Epithelial cell of esophagus (primary cell): ENCODE measurements at places on chromosomes 7 and 10.
A peak's percentile ranks its signal among the peaks of the same experiment; 100 is the strongest.

DNA sequence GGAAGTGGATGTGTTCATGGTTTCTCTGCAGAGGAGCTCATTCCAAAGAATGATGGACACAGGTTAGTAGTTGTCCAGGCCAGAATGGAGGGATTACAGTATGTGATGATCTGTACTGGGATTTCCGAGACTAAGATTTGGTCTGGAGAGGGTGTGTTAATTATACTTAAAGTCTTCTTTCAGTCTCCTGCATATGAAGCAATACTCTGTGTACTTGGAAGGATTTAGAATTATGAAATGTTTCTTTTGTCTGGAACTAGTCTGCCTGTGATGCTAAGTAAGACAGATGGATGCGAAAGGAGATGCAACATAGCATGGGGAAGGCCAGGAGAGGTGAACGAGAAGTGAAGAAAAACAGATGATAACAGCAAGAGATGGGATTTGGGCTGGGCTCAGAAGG lies 305.1 kb upstream of the LYZL1 start:
- no peak for DNase-seq

DNA sequence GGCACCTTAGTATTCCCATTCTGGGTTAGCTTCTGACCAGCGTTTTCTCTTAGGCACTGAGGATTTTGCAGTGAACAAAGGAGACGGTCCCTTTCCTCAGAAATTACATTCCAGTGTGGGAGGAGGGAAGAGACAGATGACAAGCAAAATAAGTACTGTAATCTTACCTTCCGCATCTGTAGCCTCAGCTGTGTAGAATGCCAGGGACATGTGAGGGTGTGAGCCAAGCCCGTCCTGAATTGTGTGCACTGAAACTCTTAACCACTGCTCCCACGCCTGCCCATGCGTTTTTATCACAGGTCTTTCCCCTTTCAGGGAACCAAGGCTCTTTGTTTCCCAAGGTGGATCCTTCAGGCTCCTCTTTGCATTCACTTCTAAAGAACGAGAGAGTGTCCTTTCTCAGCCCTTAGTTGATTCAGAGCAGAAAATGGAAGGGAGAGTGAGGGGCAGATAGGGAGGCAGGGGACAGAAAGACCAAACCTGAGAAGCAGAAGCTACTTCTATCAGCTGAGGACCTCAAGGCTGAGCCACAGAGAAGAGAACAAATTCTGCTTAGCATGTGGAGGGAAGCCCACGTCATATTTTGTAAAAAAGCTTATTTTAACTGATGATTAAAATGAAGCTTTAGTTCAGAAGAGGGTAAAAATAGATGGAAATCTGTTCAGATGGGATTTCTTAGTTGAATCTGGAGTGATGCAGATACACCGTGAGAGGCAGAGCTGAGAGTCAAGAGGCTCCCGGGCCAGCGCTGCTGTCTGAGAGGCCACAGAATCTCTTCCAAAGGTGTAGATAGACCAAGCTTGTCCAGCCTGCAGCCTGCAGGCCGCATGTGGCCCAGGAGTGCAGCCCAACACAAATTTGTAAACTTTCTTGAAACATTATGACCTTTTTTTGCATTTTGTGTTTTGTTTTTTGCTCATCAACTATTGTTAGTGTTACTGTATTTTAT lies 122.5 kb downstream of the CCNY start:
- DNase-seq: no peak

GRCh38 chr7:48041653-48041970 lies 6.3 kb downstream of the C7orf57 start:
- peak; percentile 65 for DNase-seq

- DNase-seq: peak; percentile 47
These were observed 123.7 kb upstream of the FAM3C start for GRCh38 chr7:121519548-121520521.

- peak; percentile 16 for DNase-seq
These were observed 41.4 kb upstream of the GHITM start for GRCh38 chr10:84097787-84098353.

- DNase-seq: no peak
These were observed 3.0 kb downstream of the ACHE start for GRCh38 chr7:100892364-100893317.

- DNase-seq: no peak
These were observed 184.6 kb downstream of the FANK1 start for GRCh38 chr10:126080879-126081411.

GRCh38 chr10:3399756-3400155 lies 227.2 kb upstream of the PITRM1 start:
- DNase-seq: no peak

- no peak for DNase-seq
These were observed 14.8 kb downstream of the TPK1 start for GRCh38 chr7:144821067-144821466.

DNA sequence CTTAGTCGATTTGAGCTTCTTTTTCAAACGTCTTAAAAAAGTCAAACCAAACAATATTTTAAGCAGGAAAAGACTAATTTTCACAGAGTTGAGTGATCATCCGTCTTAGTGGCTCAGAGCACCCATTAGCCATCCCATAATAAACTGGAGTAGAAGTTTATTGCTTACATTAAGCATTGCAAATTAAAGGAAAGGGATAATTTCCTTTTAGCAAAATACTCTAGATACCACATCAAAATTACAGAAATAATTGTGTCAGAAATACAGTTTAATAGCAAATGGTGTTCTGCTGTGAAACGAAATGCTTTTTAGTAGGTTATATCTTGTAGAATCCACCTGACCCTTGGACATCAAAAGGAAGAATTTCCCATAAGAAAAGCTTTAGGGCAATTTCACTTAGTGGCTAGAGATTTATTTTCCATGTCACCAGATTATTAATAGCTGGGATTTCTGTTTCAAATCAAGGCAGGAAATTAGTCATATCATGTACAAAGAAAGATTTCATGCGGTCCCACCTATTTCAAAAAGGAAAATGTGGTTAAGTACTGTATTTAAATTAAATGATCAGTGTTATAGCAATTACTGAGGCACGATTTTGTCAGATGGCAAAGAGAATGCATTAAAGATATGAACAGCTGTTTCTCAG lies 96.2 kb downstream of the NPTX2 start:
- no peak for DNase-seq

DNA sequence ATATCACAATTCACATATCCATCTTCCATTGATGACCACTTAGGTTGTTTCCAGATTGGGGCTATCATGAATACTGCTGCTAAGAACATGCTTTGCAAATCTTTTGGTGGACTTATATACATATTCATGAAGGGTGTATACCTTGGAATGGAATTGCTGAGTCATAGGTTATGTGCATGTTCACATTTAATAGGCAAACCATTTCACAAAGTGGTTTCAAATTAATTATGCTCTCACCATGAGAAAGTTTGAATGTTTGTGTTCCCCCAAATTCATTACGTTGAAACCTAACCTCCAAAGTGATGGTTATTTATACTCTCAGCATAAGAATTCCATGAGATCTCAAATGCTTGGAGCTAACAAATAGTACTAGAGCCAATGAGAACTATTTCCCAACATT lies 86.4 kb downstream of the VPS41 start:
- DNase-seq: peak; percentile 6

DNA sequence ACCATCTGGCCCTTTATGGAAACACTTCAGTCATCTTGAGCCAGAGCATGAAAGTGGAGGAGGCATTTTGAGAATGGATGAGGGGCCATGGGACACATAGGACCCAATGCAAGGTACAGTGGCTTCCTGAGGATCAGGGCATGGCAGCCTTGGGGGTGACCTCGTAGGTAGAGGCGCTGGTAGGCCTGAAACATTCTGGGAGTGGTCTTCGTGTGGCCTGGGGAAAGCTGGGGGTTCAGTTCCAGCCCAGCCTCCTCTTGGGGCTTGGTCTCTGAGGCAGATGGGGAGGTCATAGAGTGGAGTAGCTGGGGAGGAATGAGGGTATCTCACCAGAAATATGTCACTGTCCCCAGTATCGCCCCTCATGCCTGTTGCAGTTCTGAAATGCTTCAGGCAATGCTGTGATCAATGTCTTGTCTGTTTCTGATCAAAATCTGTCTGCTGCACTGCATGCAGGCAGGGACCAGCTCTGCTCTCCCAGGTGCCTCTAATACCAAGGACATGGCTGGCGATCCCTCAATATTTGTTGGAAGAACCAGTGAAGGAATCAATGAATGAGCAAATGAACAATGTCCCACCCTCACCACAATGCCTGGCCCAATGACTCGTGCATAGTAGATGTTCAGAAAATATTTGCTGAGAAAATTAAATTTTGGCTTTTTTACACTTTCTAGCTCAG lies 90.9 kb downstream of the CHST15 start:
- no peak for DNase-seq

GRCh38 chr10:28996345-28996744 lies 292.5 kb upstream of the LYZL1 start:
- DNase-seq: no peak

- DNase-seq: peak; percentile 60
These were observed at the start of gene LRRC4 for GRCh38 chr7:128030654-128031611. Gene LRRC4, minus strand, starts transcription at chr7:128031437. Its CDS starts 797 bp downstream, at chr7:128030640.

DNA sequence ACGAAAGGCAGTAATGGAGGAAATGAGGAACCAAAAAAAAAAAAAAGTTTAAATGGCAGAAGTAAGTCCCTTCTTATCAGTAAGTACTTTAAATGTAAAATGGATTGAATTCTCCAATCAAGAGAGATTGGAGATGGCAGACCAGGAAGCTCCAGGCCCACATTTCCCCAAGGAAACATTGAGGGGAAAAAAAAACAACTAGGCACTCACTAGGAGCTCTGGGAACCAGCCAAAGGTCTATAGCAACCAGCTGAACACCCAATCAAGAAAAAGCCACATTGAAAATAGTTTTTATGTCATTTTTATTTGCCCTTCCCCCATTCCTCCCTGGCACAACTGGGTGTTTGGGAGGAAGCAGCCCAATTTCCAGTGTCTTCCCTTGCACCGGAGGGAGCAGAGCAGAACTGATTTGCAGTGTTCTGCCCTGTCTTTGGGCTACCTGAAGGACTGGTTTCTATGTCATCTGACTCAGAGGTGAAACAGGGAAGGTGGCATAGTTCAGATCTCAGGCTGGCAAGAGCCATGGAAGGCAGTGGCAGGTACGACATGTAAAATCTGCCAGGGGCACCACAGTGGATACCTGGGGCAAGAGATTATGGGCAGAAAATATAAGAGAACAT lies 121.9 kb downstream of the SMURF1 start:
- peak; percentile 51 for DNase-seq

- no peak for DNase-seq
These were observed 7.8 kb downstream of the FOXL3 start for GRCh38 chr7:297611-298374.

GRCh38 chr7:90229682-90230081 lies 15.3 kb upstream of the CFAP69 start:
- DNase-seq: no peak

GRCh38 chr7:26868841-26869495 lies 4.6 kb upstream of the SKAP2 start:
- peak; percentile 81 for DNase-seq

GRCh38 chr10:85527616-85528317 lies 838.8 kb downstream of the GRID1 start:
- peak; percentile 94 for DNase-seq
